Heart right ventricle (tissue), 16 donors: ENCODE measurements at places on chromosomes 13 and 19. TPM values are rescaled to one million over a fixed set of nuclear protein-coding genes. Genes with fewer than 3 reads are reported as not detected.
A peak's percentile ranks its signal among the peaks of the same experiment; 100 is the strongest.

EPS8L1 gene
- total RNA-seq = 1.5 TPM

CALR3 gene
- total RNA-seq = not detected

SIGLEC6 gene
- total RNA-seq = 0.38 TPM

MPHOSPH8 gene
- total RNA-seq = 24.0 TPM

DNA sequence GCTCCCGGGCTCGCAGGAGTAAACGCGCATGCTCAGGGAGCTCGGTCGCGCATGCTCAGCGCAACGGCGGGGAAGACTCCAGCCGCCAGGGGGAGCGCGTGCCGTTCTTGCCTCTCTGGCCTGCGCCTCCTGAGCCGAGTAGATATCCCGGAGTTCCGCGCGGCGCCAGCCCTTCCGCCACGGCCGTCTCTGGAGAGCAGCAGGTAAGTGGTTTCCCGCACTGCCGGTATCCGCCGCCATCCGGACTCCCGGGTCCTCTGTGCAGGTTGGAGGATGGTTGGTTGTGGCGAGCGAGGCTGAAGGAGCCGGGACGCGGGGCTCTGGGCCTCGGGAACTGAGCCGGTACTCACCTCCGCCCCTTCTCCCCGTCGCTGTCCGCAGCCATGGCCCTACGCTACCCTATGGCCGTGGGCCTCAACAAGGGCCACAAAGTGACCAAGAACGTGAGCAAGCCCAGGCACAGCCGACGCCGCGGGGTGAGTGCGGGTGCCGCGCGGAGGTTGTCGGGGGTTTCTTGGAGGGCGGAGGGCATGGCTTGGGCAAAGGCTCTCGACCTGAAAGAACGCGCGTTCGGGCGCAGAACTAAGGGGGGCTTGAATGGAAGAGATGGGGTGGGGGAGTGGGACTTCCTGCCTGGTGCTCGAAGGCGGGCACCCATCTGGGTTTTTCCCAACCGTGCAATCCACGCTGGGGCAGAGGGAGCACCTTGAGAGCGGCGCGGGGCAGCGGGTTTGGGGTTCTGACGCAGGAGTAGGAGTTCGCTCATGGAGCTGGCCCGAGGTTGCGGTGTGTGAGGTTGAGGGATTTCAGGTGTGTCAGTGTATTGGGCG, at the start of gene RPL36:
RPL36 (plus strand) TSS at position 171 of the 830 bp plus-strand sequence; CDS start at position 384, 213 bp downstream.
- H3K27ac ChIP-seq = peak within 1 kb of the TSS; percentile 89
- DNase-seq = peak; percentile 97
- H3K36me3 ChIP-seq = peaks cover 24% of the 10 kb centered on the region
- H3K4me3 ChIP-seq = peak within 1 kb of the TSS; percentile 80
- H3K4me1 ChIP-seq = peaks cover 41% of the 10 kb centered on the region

DNA sequence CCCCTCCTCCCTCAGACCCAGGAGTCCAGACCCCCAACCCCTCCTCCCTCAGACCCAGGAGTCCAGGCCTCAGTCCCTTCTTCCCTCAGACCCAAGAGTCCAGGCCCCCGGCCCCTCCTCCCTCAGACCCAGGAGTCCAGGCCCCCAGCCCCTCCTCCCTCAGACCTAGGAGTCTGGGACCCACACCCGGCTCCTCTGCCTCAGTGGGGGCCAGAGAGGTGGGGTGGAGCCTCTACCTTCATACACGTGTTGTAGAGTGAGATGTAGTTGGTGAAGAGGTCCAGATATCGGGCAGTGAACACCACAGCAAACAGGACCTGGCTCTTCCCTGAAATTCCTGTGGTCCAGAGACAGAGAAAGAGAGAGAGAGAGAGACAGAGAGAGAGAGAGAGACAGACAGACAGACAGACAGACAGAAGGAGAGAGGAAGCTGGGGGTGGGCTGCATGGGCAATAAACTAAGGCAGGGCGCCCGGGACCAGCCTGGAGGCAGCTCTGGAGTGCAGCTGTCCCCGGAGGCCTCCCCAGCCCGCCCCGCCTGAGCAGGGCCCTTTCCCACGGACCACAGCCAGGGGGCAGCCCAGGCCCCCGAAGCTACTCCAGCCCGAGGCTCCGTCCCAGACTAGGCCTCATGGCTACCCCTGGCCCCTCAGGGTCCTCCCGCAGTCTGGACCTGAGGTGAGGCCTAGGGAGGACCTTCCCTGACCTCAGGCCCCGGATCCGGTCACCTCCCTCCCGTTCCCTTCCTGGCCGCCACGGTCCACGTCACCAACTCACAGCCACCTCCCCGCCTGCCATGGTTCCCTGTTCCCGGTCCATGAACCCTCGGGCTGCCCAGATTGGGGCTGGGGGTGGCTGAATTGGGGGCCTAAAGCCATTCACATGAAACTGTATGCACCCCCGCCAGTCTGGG, 907 bp downstream of the KDELR1 start:
- H3K4me1 ChIP-seq = peaks cover 21% of the 10 kb centered on the region
- H3K27me3 ChIP-seq = peaks cover 32% of the 10 kb centered on the region
- peak overlapping the region; percentile 77 for H3K4me3 ChIP-seq
- no peaks in the 10 kb centered on the region for H3K36me3 ChIP-seq

GRCh38 chr19:15986701-15987100, 37.9 kb downstream of the OR10H4 start:
- H3K27ac ChIP-seq = no peak overlapping the region
- no peaks in the 10 kb centered on the region for H3K36me3 ChIP-seq
- no peaks in the 10 kb centered on the region for H3K4me1 ChIP-seq
- DNase-seq = no peak
- H3K4me3 ChIP-seq = no peak overlapping the region
- peaks cover 26% of the 10 kb centered on the region for H3K27me3 ChIP-seq

DNA sequence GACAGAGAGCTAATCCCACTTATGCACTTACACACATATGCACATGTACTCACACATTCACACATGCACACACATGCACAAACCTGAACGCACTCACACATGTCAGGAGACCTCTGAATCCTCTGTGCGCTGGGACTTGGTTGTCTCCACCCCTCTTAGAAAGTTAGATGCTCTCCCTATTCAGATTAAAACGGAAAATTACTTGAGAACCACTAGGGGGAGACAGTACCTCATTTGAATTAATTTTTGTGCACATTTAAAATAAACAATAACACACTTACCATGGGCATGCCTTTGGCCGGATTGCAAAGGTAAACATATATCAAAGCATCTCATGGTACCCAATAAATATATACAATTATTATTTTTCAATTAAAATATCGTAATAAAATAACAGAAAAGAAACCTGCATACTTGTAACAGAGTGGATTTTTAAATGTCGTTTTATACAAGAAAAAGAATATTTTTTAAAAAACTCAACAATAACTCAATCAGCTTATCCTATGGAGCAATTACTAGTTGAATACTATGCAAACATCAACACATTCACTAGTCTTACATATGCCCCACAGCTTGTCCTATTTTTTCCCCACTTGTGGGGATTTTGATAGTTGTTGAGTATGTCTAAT, 9.5 kb upstream of the LILRB4 start:
- no peak overlapping the region for H3K4me3 ChIP-seq
- no peaks in the 10 kb centered on the region for H3K4me1 ChIP-seq
- H3K27me3 ChIP-seq = peaks cover 15% of the 10 kb centered on the region
- no peaks in the 10 kb centered on the region for H3K36me3 ChIP-seq
- no peak for DNase-seq

DNA sequence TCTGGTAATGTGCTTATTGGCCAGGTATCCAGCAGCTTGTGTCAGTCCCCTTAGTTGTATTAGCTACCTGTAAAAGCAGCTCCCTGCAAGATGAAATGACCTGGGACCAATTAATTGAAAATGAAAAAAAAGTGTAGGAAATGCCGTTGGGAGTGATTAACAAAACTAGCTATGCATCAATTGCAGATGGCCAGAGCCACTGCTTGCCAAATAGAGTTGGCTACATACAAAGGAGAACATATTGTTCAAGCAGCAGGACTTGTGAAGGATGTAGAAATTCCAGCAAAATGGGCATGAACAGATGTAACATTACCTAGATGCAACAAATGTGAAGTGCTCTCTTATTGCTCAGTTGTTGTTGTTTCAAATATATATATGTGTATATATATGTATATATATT, 300.5 kb downstream of the PCDH17 start:
- no peak for DNase-seq

DNA sequence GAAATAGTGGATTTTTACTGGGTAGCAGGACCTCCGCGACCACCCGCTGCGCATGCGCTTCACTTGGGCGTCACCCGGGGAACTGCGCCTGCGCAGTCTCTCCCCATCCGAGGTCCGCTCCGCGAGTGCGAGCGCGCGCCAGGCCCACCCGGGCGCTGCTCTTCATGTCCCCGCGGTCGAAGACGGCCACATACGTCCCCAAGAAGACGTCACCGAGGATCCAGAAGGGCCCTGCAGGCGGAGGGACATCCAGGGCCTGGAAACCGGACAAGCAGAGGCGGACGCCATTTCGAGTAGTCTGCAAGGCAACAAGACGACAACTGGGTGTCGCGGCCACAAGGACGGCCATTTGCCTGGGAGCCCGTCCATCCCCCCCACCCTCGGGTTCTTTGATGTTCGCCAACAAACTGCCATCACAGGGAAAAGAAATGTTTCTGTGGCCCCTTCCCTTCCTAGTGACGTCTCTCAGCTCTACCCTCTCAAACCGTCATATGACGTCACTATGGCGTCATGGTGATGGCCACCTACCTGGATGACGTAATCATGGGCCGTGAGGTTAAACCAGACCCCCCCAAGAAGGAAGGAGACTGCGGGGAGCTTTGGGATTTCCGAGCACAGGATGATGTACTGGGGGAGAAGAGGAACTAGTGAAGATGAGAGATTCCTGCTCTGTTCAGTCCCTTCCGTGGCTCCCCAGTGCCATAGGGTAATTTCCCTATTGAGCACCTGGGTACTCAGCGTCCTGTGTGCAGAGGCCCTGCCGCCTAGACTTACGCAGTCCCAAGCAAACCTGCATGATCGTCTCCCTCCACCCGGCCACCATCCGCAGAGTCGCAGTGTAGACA, 6.7 kb downstream of the NAPSA start:
- no peaks in the 10 kb centered on the region for H3K27me3 ChIP-seq
- peak overlapping the region; percentile 59 for H3K4me3 ChIP-seq
- H3K27ac ChIP-seq = no peak overlapping the region
- H3K36me3 ChIP-seq = no peaks in the 10 kb centered on the region
- DNase-seq = peak; percentile 55
- H3K4me1 ChIP-seq = no peaks in the 10 kb centered on the region

GRCh38 chr13:39483326-39483725, 119.7 kb downstream of the LHFPL6 start:
- no peak for DNase-seq
- no peaks in the 10 kb centered on the region for H3K36me3 ChIP-seq

DNA sequence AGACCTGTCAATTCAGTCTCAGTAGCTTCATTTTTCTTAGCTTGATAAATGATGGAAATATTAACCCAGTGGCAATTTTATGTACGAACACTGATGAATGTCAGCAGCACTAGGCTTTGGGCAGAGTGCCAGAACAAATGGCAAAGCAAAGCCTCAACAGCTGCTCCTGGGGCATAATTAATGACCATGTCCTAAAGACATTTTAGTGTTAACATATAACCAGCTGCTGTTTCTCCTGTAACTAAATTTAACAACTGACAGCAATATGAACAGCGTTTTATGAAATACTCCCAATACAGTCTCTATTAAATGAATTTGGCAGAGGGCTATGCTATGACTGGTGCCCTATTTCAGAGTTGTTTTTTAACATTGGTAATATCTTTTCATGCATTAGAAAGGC, 47.1 kb downstream of the ZNF568 start:
- DNase-seq = no peak
- H3K36me3 ChIP-seq = no peaks in the 10 kb centered on the region
- H3K4me3 ChIP-seq = no peak overlapping the region

- no peak overlapping the region for H3K27ac ChIP-seq
- no peaks in the 10 kb centered on the region for H3K36me3 ChIP-seq
- H3K4me3 ChIP-seq = no peak overlapping the region
These were observed 118.2 kb upstream of the EDNRB start for GRCh38 chr13:78036841-78037240.

DNA sequence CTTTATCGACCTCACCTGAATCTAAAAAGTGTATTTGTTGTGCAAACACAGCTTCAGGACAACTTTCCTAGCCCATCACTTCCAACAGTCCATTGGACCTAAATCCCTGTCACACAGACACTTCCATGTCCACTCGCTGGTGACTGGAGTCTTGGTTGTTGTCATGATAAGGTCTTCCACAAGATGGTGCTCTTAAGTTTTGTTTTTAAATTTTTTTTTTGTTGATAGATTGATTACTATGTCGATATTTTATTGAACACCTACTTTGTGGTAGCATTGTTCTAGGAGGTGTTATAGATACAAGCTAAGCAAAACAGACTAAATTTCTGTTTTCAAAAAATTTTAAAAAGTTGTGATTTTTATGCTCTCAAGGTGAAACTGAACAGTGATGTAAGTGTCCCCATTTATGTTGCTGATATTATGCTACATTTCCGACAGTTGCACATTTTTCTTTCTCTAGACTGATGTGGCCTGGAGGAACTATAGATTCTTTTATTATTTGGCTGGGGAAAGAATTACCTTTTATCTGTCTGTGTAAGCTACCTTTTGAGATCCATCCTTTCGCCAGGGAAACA, 8.1 kb upstream of the ERICH6B start:
- no peaks in the 10 kb centered on the region for H3K4me1 ChIP-seq
- DNase-seq = no peak
- no peaks in the 10 kb centered on the region for H3K27me3 ChIP-seq

DNA sequence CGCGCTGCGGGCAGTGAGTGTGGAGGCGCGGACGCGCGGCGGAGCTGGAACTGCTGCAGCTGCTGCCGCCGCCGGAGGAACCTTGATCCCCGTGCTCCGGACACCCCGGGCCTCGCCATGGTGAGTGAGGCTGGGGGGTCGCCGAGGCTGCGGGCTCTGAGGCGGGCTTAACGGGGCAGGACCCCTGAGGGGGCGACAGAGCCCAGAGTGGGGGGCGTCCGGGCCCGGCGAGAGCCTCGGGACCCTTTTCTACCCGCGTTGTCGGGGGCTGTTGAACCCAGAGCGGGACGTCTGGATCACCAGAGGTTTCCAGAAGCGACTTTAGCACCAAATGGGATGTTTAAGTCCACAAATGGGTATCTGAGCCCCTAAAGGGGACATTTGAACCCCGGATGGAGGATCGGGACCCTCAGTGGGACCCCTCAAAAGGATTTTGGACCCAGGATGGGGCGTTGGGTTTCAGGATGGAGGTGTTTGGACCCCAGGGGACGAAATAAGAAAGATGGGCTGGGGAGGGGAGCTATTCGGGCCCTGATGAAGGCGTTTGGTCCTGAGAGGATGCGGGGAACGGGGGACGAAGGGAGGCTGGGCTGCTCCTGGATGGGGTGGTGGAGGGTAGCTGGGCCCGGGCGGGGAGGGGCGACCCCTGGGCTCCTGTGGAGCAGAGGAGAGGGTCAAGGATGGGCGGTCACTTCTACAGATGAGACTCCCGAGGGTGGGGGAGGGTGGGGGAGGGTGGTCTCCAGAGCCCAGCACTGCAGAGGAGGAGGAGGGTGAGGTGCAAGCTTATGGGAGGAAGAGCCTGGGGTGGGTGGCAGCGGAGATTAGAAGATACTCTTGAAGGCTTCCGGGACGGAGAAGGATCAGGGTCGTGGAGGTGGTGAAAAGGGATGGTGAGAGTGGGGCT, at the start of gene CALM3:
CALM3 (plus strand) TSS at position 13 of the 907 bp plus-strand sequence; CDS start at position 118, 105 bp downstream.
- H3K27me3 ChIP-seq = no peaks in the 10 kb centered on the region
- peaks cover 49% of the 10 kb centered on the region for H3K4me1 ChIP-seq
- peak within 1 kb of the TSS; percentile 99 for H3K27ac ChIP-seq
- peaks cover 16% of the 10 kb centered on the region for H3K36me3 ChIP-seq

- H3K36me3 ChIP-seq = no peaks in the 10 kb centered on the region
- H3K4me3 ChIP-seq = no peak overlapping the region
- DNase-seq = no peak
- H3K4me1 ChIP-seq = no peaks in the 10 kb centered on the region
- H3K27me3 ChIP-seq = no peaks in the 10 kb centered on the region
These were observed 230.7 kb downstream of the NALCN start for GRCh38 chr13:101185606-101186005.
